Cerebellar cortex (tissue), 1 donor: ENCODE measurements at places on chromosomes 5 and 9.

GRCh38 chr5:142849880-142850279 lies 79.7 kb downstream of the ARHGAP26 start:
- DNase-seq = no peak

GRCh38 chr9:70902171-70902570 lies 219.2 kb downstream of the TRPM3 start:
- peak; percentile 24 for DNase-seq

- DNase-seq = no peak
Observed at GRCh38 chr5:142754031-142754430, 16.1 kb upstream of the ARHGAP26 start.

DNA sequence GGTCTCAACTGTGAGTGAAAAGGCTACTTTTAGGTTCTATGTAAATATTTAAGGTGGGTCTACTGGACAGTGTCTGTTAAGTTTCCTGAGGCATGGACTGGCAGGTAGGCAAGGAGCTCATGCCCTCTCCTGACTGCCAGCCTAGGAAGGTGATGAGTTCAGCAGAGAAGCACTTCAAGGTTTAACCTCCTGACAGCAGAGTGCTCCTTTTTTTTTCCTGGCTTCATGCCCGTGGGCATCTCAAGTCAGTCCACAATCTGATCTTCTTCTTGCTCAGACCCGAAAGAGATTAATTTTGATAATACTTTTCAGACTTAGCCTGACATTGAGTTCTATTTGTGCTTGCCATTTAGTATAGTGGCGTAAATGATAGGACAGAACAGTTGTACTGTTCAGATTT lies 241.9 kb upstream of the NREP start:
- DNase-seq = no peak

DNA sequence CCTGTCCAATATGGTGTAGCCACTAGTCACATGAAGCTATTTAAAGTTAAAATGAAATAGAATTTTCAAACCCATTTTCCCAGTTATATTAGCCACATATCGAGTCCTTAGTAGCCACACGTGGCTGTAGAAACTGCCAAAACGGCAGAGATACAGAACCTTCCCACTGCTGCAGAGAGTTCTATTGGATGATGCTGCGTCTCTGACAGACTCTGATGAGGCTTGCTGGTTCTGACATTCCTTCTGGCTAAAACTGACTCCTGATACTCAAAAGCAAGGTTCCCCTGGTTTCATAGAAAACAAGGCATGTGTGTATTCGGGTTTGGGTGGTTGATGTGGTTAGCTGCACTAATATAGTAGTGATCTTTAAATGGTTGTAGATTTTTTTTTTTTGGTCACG lies 91.5 kb downstream of the TLE4 start:
- DNase-seq = peak; percentile 48

DNA sequence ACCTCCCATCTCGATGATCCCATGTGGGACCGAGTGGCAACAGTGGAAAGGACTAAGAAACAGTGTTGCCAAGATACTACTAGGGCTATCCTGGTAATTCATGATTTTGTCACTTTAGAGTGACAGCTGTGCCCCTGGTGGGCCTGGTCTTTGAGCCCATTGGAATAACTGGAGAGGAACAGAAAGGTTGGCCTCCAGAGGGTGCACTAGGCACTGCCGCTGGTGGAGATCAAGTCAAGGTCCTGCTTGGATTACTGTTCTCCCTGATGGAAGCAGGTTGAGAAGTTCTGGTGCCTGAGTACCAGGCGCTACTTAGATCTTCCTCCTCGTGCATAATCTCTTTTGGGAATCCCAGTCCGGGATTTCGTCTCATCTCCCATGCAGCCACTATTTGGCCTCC lies 129.6 kb downstream of the SEC61B start:
- no peak for DNase-seq

GRCh38 chr9:111330124-111330523 lies at the start of gene OR2K2:
Gene OR2K2 (minus strand): TSS chr9:111330224. CDS start chr9:111328433, 1,791 bp downstream.
- no peak for DNase-seq

GRCh38 chr5:39661026-39661779 lies 236.4 kb upstream of the DAB2 start:
- no peak for DNase-seq

- DNase-seq = no peak
Observed at GRCh38 chr5:178274781-178275537, 42.4 kb upstream of the PHYKPL start.

DNA sequence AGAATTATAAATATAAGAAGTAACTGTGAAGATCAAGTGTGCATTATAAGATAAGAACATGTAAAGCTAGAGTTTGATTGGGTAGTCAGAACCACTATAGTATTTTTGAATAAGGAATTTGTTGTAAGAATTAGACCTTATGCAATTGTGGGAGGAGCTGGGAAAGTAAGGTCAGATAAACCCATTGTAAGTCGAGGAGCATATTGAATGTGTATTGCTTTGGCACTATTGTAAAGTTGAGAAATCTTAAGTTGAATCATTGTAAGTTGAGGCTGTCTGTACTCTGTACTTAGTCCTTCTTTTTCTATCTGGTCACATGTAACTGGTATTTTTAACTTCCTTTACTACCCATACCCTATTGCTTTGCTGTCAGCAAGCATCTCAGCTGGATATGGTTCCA lies 158.7 kb downstream of the CCDC171 start:
- no peak for DNase-seq

- DNase-seq = no peak
Observed at GRCh38 chr5:131193106-131193505, 22.4 kb downstream of the LYRM7 start.

GRCh38 chr9:136803551-136804508 lies 3.9 kb upstream of the RABL6 start:
- peak; percentile 61 for DNase-seq

DNA sequence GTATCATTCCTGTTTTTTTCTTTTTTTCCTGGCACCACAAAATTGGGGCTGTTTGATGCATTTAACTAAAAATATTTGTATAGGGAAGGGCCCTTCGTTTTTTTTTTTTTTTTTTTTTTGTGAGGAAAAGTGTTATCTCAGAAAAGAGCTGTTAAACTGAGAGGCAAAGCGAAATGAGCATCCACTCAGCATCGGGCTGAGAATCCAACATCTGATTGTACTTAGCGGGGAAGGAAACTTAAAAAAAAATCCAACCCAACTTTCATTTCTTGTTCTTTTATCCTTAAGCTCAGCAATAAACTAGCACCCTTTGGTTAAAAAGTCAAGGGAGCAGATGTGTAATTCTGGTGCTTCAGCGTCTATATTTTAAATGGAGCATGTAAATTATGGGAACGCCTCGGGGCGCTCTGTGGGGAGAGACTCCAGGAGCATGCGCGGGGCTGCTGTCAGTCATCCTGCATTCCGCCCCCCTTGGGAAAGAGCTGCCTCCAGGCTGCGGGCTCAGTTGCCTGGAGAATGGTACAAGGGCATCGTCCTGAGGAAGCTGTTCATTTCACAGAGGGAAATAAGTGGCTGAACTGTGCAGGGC lies 33.3 kb downstream of the DMRT2 start:
- DNase-seq = peak; percentile 1

- no peak for DNase-seq
Observed at GRCh38 chr5:142617416-142618129, 68.3 kb downstream of the FGF1 start.

- no peak for DNase-seq
Observed at GRCh38 chr5:55456216-55456895, 78.4 kb downstream of the PLPP1 start.

GRCh38 chr9:127805620-127806019 lies 2.9 kb downstream of the FPGS start:
- DNase-seq = no peak

- no peak for DNase-seq
Observed at GRCh38 chr9:78486661-78487060, 189.7 kb downstream of the PSAT1 start.

- no peak for DNase-seq
Observed at GRCh38 chr5:110496276-110496675, 230.2 kb downstream of the TMEM232 start.

GRCh38 chr9:17987189-17987588 lies 408.3 kb downstream of the SH3GL2 start:
- DNase-seq = no peak

- DNase-seq = no peak
Observed at GRCh38 chr5:147727200-147727599, 55.3 kb downstream of the JAKMIP2 start.

DNA sequence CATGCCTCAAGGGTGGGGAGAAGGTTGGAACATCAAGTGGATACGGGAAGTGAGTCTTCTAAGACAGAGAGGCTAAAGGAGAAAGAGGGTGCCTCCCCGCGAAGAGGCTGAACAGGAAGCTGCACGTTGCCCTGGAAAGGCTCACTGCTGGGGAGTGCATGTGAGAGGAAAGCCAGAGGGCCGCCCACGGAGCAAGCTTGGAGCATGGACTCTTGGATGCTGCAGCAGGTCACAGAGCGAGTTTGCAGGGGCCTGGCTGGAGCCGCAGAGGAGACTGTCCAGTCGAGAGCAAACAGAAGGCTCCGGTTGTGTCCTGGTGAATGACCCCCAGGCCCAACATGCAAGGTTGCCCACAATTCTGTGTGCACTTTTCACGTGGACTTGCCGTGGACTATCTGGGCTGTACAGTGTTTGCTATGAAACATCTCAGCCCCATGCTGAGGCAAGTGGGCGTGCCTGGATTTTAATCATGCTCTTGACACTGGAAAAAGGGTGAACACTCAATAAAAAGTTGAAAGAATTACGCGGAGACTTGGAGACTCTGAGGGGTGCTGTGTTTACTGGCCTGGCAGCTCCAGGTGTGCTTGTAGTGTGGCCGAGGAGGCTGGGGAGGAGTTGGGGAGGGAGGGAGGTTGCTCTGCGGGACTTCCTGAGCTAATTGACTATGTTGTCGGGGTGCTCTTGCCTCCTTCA lies 54.5 kb upstream of the GARNL3 start:
- DNase-seq = no peak

- DNase-seq = no peak
Observed at GRCh38 chr9:10055886-10056395, 556.9 kb downstream of the PTPRD start.

- DNase-seq = no peak
Observed at GRCh38 chr9:123478160-123478559, 122.2 kb downstream of the CRB2 start.

- no peak for DNase-seq
Observed at GRCh38 chr9:121915304-121915625, 177.8 kb downstream of the TTLL11 start.

DNA sequence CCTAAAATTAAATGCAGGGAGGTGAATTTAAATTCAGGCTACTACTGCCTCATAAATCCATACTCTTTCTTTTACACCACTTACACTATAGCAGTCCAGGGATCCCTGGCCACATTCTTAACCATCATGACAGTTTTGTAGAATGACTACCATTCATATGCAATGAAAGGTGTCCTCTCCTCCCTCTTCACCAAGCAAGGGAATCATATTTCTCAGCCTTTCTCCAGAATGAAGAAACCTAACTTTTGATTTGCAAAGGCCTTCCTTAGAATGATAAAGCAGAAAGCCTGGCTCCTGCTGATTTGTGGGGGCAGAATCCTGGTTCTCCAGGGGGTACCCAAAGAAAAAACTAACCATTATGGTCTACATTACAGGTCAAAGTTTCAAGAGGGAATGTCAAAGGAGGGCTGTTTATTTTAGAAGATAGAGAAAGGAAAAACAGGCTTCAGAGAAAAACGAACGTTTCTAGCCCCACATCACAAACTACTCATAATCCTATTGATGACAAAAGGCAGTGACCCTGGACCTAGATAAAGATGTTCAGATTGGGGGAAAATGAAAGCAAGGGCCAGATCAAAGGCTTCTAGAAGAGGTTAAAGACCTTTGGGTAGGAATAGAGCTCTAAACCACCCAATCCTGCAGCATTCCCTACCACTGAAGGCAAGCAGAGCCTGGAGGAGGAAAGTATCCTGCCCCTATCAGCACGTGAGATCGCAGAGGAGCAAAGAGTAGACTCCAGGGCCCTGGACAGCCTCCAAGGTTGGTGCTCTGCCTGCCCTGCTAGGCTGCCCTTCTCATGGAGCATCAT lies 11.5 kb downstream of the WNT8A start:
- no peak for DNase-seq

GRCh38 chr5:136062366-136063274 lies 33.8 kb downstream of the TGFBI start:
- no peak for DNase-seq

DNA sequence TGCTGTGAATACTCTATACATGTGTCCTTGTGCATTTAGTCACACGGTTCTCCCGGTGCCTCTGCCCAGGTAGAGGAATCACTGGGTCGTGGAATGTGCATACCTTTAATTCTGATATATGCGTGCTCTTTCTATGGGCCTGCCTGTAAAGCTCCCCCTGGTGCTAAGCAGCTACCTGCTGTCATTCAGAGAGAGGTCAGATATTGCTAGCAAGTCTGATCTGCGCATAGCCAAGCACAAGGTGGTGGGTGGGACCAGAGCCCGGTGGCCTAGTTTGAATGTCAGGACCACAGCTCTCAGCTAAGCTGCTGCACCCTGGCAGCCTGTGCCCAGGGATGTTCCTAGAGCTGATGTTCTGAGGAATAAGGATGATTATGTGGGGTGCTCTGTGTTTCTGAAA lies 33.4 kb downstream of the TJP2 start:
- peak; percentile 54 for DNase-seq

DNA sequence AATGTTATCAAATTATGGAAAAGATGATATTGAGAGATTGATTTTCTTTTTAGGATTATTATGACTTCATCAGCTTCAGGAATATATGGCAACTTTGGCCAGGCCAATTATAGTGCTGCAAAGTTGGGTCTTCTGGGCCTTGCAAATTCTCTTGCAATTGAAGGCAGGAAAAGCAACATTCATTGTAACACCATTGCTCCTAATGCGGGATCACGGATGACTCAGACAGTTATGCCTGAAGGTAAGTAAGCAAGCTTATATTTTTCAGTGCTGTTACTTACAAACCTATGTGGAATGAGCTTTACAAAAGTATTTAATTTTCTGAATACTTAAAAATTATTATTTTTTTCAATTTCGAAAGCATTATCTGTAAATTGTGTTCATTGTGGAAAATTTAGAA lies 26.5 kb downstream of the HSD17B4 start:
- no peak for DNase-seq

DNA sequence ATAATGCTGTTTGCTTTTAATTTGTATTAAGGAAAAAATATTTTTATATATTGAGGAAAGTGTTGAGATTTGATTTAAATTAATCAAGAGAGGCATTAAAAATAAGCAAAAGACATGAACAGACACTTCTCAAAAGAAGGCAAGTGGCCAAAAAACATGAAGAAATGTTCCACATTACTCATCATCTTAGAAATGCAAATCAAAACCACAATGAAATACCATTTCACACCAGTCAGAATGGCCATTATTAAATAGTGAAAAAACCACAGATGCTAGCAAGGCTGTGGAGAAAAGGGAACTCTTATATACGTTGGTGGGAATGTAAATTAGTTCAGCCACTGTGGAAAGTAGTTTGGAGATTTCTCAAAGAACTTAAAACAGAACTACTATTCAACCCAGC lies 45.9 kb downstream of the RANBP17 start:
- DNase-seq = no peak

- DNase-seq = no peak
Observed at GRCh38 chr9:97802276-97802675, 50.8 kb upstream of the FOXE1 start.
